Stimulated activated CD8-positive, alpha-beta memory T cell treated with anti-CD3 and anti-CD28 coated beads, Interleukin-2, amount 100 ng/mL, for 48 hours (primary cell): ENCODE measurements at places on chromosomes 1 and 21.

DNA sequence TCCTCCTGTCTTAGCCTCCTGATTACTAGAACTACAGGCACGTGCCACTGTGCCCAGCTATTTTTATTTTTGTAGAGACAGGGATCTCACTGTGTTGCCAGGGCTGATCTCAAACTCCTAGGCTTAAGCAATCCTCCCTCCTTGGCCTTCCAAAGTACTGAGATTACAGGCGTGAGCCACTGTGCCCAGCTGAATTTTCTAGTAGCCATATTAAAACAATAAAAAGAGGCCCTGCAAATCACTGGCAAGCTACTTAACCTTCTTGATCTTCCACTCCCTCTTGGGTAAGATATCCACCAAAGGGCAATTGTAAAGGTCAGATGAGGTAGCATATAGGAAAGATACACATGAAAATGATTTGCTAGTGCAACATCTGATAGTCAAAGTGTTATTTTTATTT is 65.6 kb upstream of the SRSF10 start:
- no peak for DNase-seq

DNA sequence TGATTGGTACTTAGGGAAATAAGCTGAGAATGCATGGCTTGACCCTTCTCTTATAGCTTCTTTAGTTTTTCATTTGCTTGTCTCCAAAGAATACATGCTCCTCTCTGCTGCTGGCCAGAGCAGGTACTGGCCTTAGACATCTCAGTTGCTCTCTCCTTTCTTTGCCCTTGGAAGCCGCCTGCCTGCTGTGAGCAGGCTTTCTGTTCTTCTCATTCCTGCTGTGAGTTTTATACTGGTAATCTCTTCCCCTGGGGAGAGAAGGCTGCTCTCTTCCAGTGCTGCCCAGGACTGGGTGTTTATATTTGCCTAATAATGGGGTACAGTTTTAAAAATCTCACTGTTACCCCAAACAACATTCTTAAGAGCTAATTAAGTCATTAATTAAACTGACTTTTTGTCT is 323.5 kb upstream of the LRRC7 start:
- no peak for DNase-seq

DNA sequence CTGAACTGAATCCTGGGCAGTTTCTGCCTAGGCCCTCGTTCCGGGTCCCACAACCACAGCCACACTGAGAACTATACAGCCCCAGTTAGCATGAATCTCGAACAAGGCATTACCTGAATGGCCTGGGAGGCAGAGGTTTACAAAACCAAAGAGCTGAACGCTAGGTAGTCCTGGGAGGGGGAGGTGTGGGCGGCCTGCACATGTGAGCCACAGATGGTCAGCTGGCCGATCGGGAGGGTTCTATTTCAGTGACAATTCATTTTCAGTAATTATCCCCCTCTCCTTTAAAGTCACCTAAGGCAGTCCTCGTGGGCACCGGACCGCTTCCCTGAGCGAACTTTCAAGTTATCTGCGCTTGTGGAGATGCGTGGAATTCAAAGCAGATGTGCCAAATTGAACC is 111.9 kb downstream of the GLIS1 start:
- no peak for DNase-seq

GRCh38 chr21:43340491-43341377 is 86.2 kb downstream of the SIK1 start:
- DNase-seq, result no peak

GRCh38 chr1:67201891-67202290 is 35.6 kb downstream of the IL23R start:
- DNase-seq, result no peak

DNA sequence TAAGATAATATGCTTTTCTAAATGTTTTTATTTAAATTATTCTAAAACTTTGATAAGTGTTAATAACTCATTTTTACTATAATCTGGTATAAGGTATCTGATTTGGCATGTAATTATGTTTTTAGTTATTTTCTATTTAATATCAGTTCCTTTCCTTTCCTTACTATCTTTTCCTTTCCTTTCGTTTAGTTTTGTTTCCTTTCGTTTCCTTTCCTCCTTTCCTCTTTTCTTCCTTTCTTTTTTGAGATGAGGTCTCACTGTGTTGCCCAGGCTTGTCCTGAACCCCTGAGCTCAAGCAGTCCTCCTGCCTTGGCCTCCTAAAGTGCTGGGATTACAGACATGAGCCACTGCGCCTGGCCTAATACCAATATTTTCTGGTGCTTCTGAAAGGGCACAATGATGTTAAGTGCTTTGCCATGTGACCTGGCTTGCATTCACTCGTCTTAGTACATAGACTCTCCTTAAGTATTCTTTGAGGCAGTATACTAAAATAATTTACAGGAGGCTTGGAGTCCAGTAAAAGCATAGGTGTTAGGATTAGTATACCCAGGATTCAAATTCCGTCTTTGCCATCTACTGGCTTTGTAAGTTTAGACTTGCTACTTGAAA is 18.7 kb downstream of the MIER1 start:
- no peak for DNase-seq

DNA sequence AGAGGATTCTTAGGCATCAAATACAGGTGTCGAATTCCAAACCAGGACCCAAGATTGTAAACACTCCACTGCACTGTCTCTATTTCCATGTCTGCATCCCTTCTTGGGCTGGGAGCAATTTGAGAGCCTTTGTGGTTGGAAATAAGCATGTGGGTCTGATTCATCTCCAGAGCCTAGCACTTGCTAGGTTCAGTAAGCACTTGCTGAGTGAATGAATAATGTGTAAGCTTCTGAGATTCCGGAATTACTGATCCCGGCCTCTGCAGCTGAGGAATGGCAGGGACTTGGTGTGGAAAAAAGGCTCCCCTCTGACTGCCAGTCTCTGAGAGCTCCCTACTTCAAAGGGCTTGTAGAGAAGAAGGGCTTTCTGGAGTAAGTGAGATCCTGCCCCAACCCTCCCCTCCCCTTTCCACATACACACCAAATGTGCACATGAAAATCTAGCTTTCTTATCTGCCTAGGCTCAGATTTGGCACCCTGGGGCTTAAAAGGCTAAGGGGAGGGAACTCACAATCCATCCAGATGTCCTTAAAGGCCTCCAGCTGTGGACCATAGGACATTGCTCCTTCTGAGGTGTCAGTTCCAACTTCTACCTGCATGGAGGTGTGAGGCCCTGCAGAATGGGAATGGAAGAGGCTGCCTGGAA is 39.6 kb upstream of the TRABD2B start:
- no peak for DNase-seq

DNA sequence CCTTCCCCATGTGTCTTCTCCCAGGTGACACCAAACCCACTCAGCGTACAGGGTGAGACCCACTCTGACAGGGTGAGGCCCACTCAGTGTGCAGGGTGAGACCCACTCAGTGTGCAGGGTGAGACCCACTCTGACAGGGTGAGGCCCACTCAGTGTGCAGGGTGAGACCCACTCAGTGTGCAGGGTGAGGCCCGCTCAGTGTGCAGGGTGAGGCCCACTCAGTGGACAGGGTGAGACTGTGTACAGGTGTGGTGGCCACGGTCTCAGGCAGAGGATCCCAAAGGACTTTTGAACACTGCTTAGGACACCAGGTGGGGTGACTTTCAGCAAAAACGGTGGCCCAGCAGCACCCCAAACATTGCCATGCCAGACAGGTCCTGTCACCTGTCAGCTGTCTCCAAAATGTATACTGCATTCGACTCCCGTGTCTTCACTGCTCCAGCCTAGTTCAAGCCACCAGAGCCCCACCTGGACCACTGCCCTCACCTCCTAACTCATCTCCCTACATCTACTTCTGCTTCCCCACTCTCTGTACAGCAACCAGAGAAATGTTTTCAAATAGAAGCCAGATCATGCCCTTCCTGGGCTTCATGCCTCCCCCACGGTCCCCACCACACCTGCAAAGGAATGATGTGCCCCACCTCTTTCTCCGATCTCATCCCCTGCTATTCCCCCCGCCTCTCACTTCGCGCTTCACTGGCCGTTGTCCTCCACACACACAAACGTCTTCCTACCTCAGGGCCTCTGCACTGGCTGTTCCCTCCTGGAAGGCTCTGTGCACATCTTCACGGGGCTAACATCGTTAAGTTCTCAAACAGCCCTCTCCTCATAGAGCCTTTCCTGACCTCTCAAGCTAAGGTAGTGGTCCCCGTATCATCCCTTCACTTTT is 52.1 kb downstream of the ACBD3 start:
- DNase-seq, result no peak

GRCh38 chr1:173295391-173295790 is 88.3 kb upstream of the TNFSF4 start:
- no peak for DNase-seq

GRCh38 chr1:48596046-48596445 is 124.0 kb upstream of the SPATA6 start:
- no peak for DNase-seq

GRCh38 chr1:16226490-16227179 is 10.3 kb downstream of the CPLANE2 start:
- no peak for DNase-seq

- peak; percentile 40 for DNase-seq
Observed at GRCh38 chr21:43345746-43346409, 81.1 kb downstream of the SIK1 start.

- DNase-seq, result no peak
Observed at GRCh38 chr1:205422993-205423642, 1.3 kb upstream of the LEMD1 start.

- DNase-seq, result no peak
Observed at GRCh38 chr1:9349331-9349851, 56.7 kb downstream of the SPSB1 start.

GRCh38 chr1:58620926-58621325 is 43.9 kb upstream of the TACSTD2 start:
- no peak for DNase-seq

- DNase-seq, result no peak
Observed at GRCh38 chr1:72431810-72432209, 149.5 kb upstream of the NEGR1 start.

DNA sequence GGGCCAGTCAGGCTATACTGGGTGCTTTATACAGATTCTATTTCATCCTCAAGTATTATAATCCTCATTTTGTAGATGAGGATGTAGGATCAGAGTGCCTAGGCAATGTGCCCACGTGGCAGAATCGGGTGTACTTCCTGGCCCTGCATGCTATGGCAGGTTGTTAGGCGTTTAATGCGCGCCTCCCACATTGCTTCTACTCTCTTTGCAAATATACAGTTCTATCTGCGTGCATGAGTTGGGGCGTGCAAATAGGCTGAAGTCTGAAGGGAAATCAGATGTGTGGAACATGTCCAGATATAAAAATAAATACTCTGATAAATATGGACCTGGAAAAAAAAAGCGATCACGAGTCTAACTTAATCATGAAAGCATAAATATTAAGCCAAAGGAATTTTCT is 194.7 kb upstream of the FMN2 start:
- no peak for DNase-seq

- DNase-seq, result peak; percentile 66
Observed at GRCh38 chr1:20696397-20697333, 21.1 kb downstream of the KIF17 start.

- DNase-seq, result no peak
Observed at GRCh38 chr1:26585471-26585870, 55.9 kb downstream of the RPS6KA1 start.
